ENCODE measurements at places on chromosomes 1 and 21.

DNA sequence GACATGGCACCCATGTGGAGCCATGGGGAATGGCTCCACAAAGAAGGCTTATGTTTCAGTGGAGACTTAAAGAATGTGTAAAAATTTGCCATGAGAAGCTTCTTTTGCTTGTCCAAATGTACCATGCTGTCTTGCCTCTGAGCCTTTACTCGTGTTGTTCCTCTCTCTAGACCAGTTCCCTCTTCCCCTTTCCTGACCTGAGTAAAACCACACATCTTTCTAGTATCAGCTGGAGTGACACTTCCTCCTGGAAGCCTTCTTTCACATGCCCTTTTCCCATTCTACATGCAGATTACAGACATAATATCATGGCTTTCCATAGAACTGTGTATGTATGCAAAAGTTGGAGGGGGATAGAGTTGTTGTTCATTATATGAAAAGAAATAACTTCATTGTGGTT, 13.6 kb upstream of the GPX7 start:
- DNase-seq, result no peak

DNA sequence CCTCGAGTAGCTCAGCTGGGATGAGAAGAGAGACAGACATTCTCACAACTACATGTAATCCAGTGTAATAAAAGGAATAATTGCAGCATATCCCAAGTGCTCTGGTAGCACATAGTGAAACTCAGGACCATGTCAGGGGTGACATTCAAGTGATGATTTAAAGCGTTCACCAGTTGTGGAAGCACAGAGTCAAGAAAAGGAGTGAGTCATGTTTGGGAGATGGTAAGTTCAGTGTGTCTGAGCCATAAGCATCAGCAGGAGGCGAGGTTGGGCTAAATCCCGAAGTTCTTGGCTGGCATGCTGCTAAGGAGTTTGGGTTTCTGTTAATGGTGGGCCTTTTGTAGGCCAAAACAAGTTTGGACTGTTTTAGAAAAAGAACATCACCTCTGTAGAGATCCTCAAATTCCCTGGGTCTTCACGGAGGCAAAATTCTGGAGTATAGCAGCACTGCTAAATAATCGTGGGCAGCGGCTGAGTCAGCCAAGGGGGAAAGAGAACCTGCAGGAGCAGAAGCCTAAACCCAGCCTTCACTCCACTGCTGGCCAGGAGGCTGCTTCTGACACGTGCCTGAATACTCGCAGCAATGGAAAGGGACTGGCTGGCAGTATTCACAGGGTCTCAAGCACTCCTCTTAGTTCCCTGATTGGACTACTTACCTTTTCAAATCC, 7.2 kb upstream of the NHLH1 start:
- DNase-seq, result no peak

GRCh38 chr1:208054911-208055379, 144.0 kb upstream of the CD34 start:
- peak; percentile 67 for DNase-seq

GRCh38 chr1:10827377-10828333, 31.2 kb upstream of the CASZ1 start:
- no peak for DNase-seq

DNA sequence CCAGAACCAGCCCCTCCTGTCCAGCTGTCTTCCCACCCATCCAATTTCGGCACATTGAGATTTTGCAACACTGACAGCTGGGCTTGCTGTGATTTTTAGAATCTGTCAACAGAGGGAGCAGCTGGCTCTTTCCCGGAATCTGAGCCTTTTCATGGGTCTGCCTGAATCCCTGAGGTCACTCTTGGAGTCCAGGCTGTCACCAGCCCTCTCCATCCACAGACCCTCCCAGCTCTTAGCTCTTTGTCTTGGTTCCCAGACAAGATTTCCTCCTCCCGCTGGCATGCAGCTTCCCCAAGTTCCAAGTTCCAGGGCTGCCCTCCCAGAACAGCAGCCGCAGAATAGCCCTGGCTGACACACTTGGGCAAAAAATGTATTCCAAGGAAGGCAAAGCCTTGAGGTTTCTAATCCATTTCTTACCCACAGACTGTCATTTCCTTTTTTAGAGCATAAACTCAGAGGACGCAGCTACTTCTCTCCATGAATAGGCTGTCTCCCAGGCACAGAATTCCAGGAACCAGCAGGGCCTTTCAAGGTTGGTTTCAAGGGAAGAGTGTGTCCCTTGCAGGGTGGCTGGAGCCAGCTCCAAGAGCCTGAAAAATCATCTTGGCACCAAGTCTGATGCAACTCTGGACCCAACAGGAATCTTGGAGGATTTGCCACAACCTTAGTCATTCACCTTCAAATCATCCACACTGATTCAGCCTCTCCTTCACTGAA, 7.1 kb upstream of the TMEM61 start:
- DNase-seq, result peak; percentile 79

- DNase-seq, result peak; percentile 57
Measured at GRCh38 chr1:234164098-234164709, 209.1 kb upstream of the COA6 start.

DNA sequence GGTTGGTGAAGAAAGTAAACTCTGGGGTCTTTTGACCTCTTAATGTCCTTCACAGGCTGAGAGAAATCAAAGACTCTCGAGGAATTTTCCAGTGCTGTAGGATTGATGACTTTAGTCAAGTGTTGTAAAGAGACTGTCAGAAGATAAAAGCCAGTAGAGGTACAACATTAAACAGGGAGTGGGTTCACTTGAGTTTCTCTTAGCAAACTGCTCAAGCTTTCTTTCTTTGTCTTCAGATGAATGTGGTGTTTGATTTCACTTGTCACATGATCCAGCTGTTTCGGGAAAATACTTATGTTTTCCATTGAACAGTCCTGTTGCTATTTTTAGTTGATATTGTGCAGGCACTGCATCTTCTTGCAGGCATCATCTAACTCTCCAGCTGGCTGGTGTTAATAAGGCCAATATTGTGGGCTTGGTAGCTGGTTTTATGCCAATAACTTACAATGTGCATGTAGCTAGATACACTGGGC, 45.6 kb downstream of the XCL2 start:
- DNase-seq, result no peak

DNA sequence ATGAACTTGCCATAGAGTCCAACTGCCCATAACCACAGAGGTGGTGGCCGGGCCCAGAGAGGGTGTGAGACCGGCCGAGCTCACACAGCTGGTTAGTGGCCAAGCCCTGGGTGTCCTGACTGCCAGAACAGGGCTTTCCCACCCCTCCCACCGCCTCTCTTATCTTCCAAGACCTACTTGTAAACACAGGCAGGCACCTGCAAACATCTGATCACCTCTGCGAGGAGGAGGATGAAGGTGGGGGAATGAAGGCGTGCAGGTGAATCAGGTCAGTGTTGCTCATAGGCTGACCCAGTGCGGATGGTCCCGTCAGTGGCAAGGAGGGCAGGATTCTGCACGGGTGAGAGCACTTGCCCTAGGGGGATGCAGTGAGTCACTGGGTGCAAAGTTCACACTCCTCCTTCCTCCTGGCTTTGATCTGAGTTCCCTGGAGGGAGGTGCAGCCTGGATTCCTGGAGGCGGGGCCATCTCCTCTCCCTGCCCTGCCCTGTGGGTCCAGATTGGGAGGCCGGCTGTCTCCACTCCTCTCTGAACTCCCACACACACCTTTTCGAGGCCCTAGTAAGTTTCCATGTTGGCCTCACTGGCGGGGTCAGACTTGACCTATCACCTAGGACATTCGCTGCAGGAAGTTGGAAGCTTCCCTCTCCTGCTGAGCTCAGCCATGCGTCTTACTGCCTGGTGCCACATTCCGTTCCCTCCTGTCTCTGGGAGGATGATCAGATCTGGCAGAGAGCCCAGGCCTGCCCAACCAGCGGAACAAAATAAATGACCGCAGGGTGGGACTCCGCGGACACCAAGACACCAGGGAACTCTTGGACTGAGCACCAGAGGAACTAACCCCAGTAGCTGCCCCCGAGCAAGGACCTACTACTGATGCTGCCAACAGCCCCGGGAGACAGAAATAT, 7.3 kb downstream of the UQCRHL start:
- DNase-seq, result peak; percentile 92

DNA sequence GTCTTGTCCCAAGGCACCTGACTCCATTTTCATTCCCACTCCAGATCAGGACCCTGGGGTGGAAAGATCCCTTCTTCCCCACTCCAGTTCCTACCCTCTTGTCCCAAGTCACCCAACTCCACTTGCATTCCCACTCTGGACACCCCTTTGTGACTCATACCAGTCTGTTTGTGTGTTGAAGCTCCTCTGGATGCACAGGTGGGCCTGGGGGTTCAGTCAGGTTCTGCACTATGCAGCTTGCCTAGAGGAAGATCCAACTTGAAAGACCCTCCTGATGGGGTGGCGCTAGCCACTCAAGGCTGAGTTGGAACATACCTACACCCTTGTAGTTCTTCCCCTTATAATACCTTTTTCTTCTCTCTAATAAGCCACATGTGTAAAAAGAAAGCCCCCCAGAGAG, 9.8 kb upstream of the ANKRD35 start:
- DNase-seq, result no peak

GRCh38 chr1:64135462-64136223, 67.8 kb upstream of the UBE2U start:
- DNase-seq, result no peak

- no peak for DNase-seq
Measured at GRCh38 chr1:228393811-228394570, 12.6 kb downstream of the TRIM11 start.
